Activated CD4-positive, alpha-beta T cell treated with anti-CD3 and anti-CD28 coated beads for 24 hours (primary cell): ENCODE measurements at places on chromosomes 11 and 22.

DNA sequence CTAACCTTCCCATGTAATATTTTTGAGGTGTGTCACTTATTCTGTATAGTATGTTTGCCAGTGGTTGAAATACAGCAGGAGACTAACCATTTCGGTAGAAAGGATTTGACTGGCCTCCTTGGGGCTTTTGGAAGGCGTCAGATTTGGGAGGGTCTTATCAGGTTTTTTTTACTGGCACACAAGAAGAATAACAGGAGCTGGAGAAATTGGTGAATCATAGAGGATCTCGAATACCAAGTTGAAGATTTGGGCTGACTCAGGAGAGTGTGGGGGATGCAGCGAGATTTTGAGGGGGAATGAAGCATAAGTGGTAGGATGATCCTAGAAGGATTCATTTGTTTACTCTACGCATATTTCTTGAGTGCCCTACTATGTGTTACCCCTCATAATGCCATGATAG, 200.5 kb downstream of the DDX10 start:
- DNase-seq: no peak

- DNase-seq: no peak
Measured at GRCh38 chr22:49658902-49659280, 168.8 kb downstream of the BRD1 start.

- DNase-seq: no peak
Measured at GRCh38 chr11:126432065-126432461, 76.6 kb downstream of the ST3GAL4 start.

GRCh38 chr11:120133216-120134105, 4.5 kb downstream of the TRIM29 start:
- no peak for DNase-seq

GRCh38 chr11:78332174-78332866, 85.3 kb downstream of the GAB2 start:
- no peak for DNase-seq

DNA sequence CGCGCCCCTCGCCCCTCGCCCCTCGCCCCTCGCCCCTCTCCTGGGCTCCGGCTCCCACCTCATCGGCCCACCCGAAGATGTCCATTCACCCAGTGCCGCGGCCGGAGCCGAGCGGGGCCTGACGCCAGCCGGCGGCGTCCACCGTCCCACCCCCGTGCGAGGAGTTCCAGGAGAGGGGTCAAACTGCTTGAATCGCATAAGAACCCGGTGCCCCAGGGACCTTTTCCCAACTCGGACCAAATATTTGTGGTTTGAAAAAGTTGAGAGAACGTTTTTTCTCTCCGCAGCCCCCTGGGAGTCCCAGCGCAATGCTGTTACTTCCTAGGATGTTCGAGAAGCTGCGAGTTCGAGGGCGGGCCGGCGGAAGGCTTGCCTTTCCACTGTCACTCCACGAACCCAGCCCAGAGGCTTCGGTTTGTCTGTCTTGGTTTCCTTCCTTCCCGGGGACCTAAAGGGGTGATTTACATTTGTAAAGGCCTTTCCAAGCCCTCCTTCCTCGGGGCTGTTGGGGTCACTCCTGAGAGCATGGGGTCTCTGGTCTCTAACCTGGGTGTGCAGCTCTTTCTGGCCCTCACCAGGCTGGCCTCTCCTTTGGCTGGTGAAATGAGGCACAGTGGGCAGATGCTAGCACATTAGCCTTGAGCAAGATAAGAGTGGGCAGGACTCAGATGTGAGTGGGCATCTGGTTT, 38.0 kb downstream of the ETS1 start:
- DNase-seq: no peak

DNA sequence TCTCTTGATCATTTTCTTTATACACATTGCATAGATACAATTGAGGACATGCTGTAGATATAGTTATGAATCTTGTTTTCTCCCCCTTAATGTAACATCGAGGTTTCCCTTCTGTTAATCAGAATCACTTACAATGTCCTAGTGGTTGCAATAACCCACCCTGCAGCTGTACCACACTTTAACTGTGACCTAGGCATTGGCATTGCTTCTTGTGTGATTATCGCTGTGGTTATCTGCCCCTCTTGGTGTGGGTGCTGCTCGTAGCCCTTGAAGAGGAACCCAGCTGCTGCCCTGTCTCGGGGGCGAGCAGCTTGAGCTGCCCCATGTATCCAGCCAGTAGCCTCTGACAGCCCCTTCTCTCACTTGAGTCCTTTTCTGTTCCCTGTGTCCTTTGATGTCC, 1.5 kb downstream of the DGAT2 start:
- DNase-seq: no peak

- no peak for DNase-seq
Measured at GRCh38 chr22:43969989-43970755, 14.9 kb downstream of the SAMM50 start.

DNA sequence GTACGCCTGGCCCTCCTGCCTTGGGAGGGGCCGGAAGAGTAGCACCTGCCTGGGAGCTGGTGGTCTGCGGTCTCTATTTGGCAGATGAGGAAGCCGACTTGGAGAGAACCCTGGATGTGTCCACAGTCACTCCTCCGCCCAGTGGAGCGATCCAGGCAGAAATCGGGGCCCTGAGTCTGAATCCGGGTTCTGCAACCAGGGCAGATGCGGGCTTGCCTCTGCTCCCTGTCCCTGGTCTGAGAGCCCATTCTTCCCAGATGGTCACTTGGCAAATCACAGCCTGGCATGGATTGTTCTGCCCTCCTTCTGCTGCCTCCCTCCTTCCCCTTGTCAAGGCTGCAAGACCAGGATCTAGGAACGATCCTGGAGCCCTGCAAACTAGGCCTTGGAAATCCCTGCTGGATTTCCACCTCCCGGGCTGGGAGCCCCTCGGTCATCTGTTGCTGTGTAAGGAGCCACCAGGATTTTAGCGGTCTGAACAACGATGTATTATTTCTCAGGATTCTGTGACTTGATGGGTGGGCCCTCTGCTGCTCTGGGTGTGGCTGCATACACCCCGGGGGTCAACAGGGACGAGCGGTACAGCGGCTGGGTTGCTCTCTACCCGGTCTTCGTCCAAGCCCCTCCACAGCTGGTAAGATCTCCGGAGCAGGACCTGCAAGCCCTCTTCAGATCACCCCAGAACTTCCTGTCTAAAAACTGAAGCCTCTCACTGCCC, 2.0 kb upstream of the ASCL2 start:
- no peak for DNase-seq

DNA sequence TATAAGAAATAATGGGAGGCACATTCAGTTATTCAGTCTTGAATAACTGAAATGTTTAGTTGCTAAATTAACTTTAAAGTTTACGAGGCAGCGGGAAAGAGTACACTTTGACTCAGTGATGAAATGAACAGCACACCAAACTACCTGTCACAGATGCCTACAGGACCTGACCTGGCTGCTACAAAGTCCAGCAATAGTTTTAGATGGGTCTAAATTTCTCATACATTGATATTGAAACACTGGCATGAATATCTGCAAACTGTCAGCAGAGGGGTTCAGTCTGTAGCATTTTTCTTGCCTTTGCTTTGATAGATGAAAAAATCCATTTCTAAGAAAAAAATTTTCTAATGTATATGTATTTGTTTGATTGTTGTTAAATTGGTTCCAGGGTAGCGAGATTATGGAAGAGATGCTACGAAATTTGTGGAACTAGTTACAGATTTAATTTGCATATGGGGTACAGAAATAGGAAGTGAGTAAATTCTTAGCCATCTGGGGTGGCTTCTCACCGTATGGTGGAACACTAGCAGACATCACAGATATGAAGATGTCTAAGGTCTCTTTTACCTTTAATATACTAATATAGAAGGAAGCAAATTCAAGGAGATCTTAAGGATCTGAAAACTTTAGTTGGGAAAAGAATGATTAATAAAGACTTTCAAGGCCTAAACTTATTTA, 20.8 kb upstream of the GAB2 start:
- DNase-seq: no peak

- no peak for DNase-seq
Measured at GRCh38 chr11:20156876-20157613, 3.2 kb downstream of the DBX1 start.

- DNase-seq: no peak
Measured at GRCh38 chr11:108906329-108906728, 241.5 kb downstream of the DDX10 start.

GRCh38 chr11:72041364-72042063, 38.8 kb downstream of the NUMA1 start:
- peak; percentile 19 for DNase-seq

GRCh38 chr11:34613552-34614056, 7.3 kb upstream of the EHF start:
- no peak for DNase-seq

- DNase-seq: no peak
Measured at GRCh38 chr11:13944016-13944415, 18.5 kb upstream of the SPON1 start.

GRCh38 chr11:45872651-45873356, 12.6 kb upstream of the MAPK8IP1 start:
- peak; percentile 13 for DNase-seq

- DNase-seq: no peak
Measured at GRCh38 chr11:68031144-68031464, 623 bp downstream of the NDUFS8 start.

GRCh38 chr22:24325105-24325757, 54.6 kb downstream of the SPECC1L start:
- DNase-seq: no peak

GRCh38 chr11:72160319-72160718, 24.8 kb downstream of the FOLR3 start:
- DNase-seq: no peak

GRCh38 chr11:76419896-76420295, 24.9 kb upstream of the EMSY start:
- DNase-seq: no peak

DNA sequence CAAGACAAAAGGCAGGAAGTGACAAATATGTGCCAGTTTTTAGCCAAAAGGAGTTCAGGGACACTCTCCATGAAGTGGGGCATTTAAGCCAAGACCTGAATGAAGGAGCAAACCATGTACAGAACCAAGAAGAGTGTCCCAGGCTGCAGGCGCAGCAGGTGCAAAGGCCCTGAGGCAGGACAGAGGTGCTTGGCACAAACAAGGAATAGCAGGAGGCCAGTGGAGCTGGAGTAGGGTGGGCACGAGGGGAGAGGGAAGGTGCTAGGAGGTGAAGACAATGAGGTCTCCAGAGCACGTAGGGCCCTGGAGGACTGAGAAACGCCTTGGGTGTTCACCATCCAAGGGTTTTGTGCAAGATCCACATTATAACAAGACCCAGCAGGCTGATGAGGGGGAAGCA, 474.1 kb downstream of the MN1 start:
- no peak for DNase-seq

DNA sequence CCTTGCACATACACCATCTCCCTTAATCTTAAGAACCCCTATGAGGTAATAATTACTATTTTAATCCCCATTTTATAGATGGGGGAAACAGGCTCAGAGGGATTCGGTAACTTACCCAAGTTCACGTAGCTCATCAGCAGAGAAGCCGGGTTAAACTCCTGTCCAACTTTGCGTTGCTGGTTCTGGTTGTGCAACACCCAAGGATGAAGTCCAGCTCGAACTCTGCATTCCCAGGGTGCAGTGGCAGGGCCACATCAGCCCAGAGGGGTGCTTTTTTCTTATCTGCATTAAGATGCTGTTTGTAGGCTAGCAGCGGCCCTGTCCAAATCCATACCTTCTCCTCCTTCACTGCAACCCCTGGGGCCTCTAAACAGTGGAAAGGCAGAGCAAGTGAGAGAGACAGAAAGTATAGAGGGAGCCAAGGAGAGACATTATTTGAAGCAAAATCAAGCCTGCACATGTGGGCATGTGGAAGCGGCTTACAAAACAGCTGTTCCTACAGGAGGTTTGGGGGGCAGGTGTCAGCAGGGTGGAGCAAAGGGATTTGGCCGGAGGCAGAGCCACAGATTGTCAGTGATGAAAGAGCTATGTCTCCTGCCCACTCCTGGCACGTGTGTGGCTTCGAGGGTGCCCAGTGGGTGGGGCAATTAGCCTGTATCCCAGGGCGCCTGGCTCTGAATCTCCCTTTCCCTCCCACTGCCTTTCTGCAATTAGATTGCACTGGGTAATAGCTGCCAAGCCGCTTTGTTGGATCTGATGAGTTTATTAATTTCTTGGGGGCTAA, 129.5 kb upstream of the TBCEL start:
- no peak for DNase-seq

GRCh38 chr11:134033696-134034491, 35.0 kb upstream of the JAM3 start:
- peak; percentile 41 for DNase-seq

DNA sequence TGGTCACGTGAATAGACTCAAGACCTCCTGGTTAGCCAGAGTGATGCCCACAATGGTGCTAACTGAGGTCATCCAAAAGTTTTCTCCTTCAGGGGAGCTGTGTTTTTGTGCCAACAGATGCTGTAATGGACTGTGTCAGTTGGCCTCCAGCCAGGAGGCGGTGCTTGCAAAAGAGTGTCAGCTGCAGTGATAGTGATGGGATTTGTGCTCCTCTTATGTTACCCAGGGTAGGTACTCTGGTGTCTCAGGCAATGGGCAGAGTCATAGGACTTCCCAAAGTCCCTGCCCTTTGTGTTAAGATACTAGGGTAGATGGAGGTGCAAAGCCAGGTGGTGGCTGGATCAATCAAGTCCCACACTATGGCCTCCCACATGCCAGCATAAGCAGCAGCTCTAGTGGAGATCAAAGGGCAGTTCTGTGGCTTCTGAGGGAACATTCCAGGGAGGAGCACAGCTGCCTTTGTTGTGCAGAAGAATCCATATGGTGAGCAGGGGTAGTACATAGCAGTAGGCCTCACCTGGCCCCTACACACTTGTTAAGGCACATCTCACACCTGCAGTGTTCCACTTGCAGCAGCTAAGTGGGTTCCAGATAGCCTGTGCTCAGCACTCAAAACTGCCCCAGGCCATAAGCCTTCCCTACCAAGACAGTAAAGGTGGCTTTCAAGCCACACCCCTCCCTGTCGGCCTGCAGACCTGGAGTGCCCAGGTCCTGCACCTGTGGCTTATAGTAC, 9.4 kb upstream of the FANCF start:
- no peak for DNase-seq

- DNase-seq: no peak
Measured at GRCh38 chr11:93654226-93654625, 7.3 kb upstream of the CEP295 start.

- DNase-seq: no peak
Measured at GRCh38 chr11:11558396-11558795, 63.4 kb downstream of the GALNT18 start.

- no peak for DNase-seq
Measured at GRCh38 chr11:393219-394033, 583 bp upstream of the PKP3 start.

GRCh38 chr22:24128631-24129262, 52.5 kb upstream of the SUSD2 start:
- DNase-seq: no peak
